Hepatocyte (in vitro differentiated cells): ENCODE measurements at places on chromosomes 7 and 10. TPM values are rescaled to one million over a fixed set of nuclear protein-coding genes. Genes with fewer than 3 reads are reported as not detected.

PNLIP gene
- 0.13 TPM in 1 of 2 replicates, not detected in the other for total RNA-seq

MYOZ1 gene
- 0.20 and 0.50 TPM in 2 replicates for total RNA-seq

GRCh38 chr10:84452003-84452402 lies 123.6 kb downstream of the CCSER2 start:
- no peak for DNase-seq

- no peak for DNase-seq
Observed at GRCh38 chr7:157270060-157270444, 66.8 kb upstream of the DNAJB6 start.

POLR2J3 gene
- total RNA-seq: 4.7 and 6.4 TPM in 2 replicates

ADARB2 gene
- 0.13 and 1.4 TPM in 2 replicates for total RNA-seq
